ENCODE measurements at places on chromosomes 4 and X.

DNA sequence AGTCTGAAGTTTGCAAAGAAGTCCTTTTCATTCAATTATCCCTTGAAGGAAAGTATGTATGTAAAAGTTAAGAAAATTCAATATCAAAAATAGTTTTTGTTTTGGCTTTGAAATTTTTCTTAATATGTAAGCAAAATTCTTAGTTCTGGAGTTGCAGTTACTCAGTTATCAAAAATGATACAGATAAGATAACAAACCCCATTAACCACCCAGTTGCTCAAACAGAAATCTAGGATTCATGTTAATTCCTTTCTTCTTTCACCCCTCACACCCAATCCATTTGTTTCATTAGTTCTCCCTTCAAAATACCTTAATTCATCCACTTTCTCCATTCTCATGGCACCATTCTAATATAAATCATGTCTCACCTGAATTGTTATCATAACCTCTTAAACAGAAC is 40.5 kb upstream of the JADE1 start:
- DNase-seq: no peak

DNA sequence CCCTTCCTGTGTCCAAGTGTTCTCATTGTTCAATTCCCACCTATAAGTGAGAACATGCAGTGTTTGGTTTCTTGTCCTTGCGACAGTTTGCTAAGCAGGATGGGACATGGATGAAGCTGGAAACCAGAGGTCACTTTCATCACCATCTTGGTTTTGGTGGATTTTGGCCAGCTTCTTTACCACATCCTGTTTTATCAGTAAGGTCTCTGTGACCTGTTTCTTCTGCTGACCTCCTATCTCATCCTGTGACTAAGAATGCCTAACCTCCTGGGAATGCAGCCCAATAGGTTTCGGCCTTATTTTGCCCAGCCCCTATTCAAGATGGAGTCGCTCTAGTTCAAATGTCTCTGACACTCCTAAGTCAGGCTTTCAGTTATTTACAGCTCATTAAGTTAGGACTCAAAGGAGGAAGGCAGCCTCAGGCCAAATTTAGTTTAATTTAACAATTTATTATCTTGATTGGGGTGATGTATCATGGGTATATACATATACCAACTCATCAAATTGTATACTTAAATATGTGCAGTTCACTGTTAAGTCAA is 169.9 kb upstream of the NDP start:
- DNase-seq: peak; percentile 32

- no peak for DNase-seq
These were observed 91.9 kb upstream of the PPP1R2C start for GRCh38 chrX:42869659-42870476.

GRCh38 chrX:155231163-155231562 is 14.9 kb downstream of the VBP1 start:
- no peak for DNase-seq

GRCh38 chrX:39519566-39520301 is 578.0 kb downstream of the BCOR start:
- no peak for DNase-seq

- DNase-seq: no peak
These were observed 1.4 kb downstream of the TCEAL2 start for GRCh38 chrX:102126863-102127262.

GRCh38 chrX:106246511-106246910 is 78.4 kb downstream of the PWWP3B start:
- no peak for DNase-seq

DNA sequence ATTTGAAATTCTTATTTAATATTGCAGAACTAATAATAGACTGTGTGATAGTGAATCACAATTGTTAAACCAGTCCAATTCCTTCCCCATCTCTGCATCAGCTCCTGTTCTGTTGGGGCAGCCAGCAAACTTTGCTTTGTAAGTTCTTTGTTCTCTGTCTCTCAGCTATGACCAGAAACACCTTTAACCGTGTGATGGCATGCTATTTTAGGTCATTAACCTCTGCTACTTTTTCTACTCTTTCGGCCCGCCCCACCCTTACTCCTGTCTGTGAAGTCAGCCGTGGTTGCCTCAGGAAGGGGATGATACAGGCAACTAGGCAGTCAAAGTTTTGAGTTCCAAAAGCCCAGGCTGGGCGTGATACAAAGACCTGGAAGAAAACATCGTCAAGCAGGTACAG is 51.3 kb upstream of the EGFL6 start:
- DNase-seq: no peak

DNA sequence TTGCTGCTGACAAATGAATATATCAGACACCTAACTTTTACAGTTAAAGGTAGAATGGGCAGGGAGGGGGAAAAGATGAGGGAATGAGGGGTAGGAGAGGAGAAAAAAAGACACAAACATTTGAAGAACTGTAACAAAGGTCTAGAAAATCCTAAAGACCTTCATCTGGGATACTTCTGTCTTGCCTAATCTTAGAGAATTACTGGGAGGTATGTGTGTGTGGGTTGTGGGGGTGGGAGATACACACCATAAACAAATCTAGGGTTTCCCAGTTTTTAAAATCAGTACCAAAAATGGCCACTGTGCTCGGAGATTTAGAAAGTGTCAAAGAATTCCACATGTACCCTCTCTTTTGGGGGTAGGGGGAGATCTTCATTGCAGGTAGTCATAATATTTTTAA is 166.7 kb downstream of the SH3KBP1 start:
- no peak for DNase-seq

DNA sequence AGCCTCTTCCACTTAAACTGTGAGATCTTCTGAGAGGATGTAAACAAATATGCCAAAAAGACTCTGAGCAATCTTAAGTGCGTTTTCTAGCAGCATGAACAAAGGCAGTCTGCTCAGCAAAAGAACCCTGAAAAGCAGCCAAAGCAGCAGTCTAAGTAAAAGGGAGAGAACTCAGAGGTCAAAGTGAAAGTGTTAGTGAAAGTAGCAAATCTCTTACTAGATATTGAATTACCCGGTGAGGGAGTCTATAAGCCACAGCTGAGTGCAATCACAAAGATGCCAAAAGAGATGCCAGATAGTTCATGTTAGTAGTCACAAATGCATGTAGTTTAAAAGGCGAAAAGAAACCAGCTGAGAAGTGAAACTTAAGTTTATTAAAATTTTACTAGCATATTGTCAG is 7.9 kb upstream of the GNRHR start:
- peak; percentile 8 for DNase-seq

- no peak for DNase-seq
These were observed 22.7 kb upstream of the PGRMC2 start for GRCh38 chr4:128310266-128310697.

GRCh38 chrX:46803140-46803539 is 33.7 kb upstream of the RP2 start:
- no peak for DNase-seq

- DNase-seq: no peak
These were observed 287.1 kb downstream of the ANK2 start for GRCh38 chr4:113336556-113336955.

- peak; percentile 60 for DNase-seq
These were observed 5.1 kb upstream of the ING2 start for GRCh38 chr4:183499801-183500200.

DNA sequence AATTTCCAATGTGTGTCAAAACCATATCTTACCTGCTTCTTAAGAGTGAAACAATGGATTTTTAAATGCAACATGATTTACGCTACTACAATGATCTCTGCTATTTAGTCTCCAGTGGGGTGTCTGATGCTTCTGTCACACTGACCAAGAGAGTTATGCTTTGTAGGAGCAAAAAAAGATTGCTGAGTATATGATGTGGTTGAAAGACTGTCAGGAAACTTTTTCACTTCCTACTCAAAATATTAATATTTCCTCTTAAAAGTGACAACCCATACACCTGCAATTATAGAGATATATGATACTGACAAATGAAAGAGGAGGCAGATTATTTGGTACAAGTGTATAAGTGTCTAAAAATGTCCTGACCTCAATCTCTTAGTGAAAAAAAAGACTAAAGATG is 105.2 kb upstream of the BMP3 start:
- no peak for DNase-seq

GRCh38 chr4:44861756-44862155 is 135.4 kb upstream of the GNPDA2 start:
- DNase-seq: peak; percentile 95

All from MV-4-11 (cell line).